ENCODE measurements at places on chromosomes 1 and 21. TPM values are rescaled to one million over a fixed set of nuclear protein-coding genes. Genes with fewer than 3 reads are reported as not detected.

DNA sequence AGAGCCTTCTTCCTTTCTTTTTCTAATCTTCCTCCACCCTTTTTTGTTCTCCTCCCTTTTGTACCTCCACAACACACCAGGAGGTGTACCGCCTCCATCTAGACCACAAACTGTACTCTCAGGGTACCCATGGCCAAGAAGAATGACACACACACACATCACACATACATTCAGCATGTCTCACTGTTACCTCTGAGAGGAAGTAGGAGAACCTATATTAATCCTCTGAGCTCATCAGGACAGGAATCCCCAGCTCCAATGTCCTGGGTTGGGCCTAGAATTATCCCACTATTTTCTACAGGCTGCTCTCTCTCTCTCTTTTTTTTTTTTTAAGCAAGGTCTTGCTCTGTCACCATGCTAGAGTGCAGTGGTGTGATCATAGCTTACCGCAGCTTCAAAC is 36.7 kb downstream of the ATP2B4 start:
- peaks cover 49% of the 10 kb centered on the region for H3K27me3 ChIP-seq
- H3K4me3 ChIP-seq, result no peak overlapping the region
- H3K27ac ChIP-seq, result no peak overlapping the region
- peak; percentile 59 for DNase-seq
- H3K4me1 ChIP-seq, result no peaks in the 10 kb centered on the region

- no peaks in the 10 kb centered on the region for H3K36me3 ChIP-seq
- H3K27me3 ChIP-seq, result peaks cover 60% of the 10 kb centered on the region
- peak; percentile 45 for DNase-seq
- no peak overlapping the region for H3K4me3 ChIP-seq
- no peak overlapping the region for H3K27ac ChIP-seq
These were observed 157.3 kb upstream of the RUNX1 start for GRCh38 chr21:35206141-35207125.

DNA sequence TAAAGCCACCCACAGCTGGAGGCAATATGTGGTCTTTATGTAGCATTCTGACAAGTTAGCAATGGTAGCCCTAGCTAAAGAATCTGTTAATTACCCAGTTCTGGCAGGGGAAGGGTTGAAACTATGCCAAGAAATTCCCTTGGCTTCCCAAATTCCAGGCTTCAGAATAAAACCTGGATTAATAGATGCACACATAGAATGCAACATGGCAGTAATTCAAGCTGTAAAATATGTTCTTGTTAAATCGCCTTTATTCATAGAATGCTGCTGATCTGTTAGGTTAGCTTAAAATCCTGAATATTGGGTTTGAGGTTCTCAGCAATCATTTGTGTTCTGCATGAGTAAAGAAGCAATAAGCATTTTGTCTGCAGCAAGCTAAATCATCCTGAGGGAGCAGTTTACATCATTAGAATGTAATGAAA is 80.1 kb downstream of the ZNF326 start:
- H3K27me3 ChIP-seq, result no peaks in the 10 kb centered on the region
- no peak overlapping the region for H3K4me3 ChIP-seq
- H3K36me3 ChIP-seq, result no peaks in the 10 kb centered on the region
- no peaks in the 10 kb centered on the region for H3K4me1 ChIP-seq

GRCh38 chr1:62964141-62964540 is 180.2 kb downstream of the ATG4C start:
- H3K27me3 ChIP-seq, result no peaks in the 10 kb centered on the region
- no peaks in the 10 kb centered on the region for H3K4me1 ChIP-seq
- DNase-seq, result no peak
- H3K27ac ChIP-seq, result no peak overlapping the region
- no peaks in the 10 kb centered on the region for H3K36me3 ChIP-seq

S100A12 gene
- total RNA-seq, result not detected

SRGAP2C gene
- total RNA-seq, result 21.5 TPM

KRTAP21-2 gene
- not detected for total RNA-seq

DNA sequence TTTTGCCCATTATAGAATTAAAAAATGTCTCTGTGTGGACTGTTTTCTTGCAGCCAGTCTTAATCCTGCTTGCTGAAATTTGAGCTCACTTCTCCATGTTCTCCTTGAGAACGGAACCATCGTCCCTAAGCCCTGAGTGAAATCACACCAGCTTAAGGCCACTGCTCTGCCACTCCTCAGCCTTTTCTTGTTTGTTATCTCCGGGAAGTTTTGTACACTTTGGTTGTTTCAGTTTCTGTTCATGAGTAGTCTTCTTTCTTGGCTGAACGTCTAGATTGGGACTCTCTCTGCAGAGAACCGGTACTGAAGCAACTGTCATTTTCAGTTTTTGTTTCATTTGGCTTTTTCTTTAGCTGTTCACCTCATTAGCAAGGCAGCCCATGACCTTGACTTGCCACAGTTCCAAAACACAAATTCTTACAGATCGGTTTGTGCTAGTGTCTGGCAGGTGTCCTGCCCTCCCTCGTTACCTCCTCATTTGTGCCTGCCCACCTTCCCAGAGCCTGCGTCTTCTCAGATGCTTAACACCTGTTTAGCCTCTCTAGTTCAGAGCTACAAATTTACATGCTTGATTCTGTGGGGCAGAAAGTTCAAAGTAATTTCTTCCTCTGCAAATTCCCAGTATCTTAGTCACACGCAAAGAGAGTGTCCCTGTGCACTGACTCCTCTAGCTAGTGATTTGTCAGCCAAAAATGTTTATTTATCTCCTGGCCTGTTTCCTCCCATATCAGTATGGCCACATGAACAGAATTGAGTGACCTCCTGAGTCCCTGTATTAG is 12.4 kb downstream of the PSEN2 start:
- H3K27me3 ChIP-seq, result no peaks in the 10 kb centered on the region
- no peak overlapping the region for H3K27ac ChIP-seq
- no peak overlapping the region for H3K4me3 ChIP-seq

GRCh38 chr1:154446292-154446691 is 41.1 kb downstream of the IL6R start:
- no peak overlapping the region for H3K4me3 ChIP-seq
- no peaks in the 10 kb centered on the region for H3K27me3 ChIP-seq
- H3K36me3 ChIP-seq, result no peaks in the 10 kb centered on the region
- H3K4me1 ChIP-seq, result no peaks in the 10 kb centered on the region
- no peak overlapping the region for H3K27ac ChIP-seq

DNA sequence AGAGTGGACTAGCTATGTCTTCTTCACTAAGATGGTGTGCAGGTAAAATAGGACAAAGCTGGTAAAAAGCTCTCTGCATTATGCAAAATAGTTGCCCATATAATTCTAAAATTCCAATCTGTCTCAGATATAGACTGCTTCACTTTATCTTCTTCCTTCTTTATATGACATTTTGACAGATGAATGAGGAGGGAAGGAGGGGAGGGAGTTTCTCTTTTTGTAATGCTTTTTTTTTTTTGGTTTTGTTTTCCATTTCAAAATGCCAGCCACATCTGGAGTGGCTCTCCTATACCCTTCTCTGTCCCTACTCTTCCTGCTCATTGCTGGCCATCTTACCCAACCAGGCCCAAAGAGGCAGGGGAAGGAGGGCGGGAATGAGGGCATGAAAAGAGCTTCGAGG is 24.2 kb upstream of the JUN start:
- H3K36me3 ChIP-seq, result no peaks in the 10 kb centered on the region
- no peak overlapping the region for H3K4me3 ChIP-seq
- H3K27me3 ChIP-seq, result no peaks in the 10 kb centered on the region
- H3K27ac ChIP-seq, result no peak overlapping the region

- DNase-seq, result no peak
- no peaks in the 10 kb centered on the region for H3K27me3 ChIP-seq
- H3K36me3 ChIP-seq, result no peaks in the 10 kb centered on the region
- no peak overlapping the region for H3K27ac ChIP-seq
These were observed 40.3 kb upstream of the TRIM67 start for GRCh38 chr1:231121533-231121932.

DNA sequence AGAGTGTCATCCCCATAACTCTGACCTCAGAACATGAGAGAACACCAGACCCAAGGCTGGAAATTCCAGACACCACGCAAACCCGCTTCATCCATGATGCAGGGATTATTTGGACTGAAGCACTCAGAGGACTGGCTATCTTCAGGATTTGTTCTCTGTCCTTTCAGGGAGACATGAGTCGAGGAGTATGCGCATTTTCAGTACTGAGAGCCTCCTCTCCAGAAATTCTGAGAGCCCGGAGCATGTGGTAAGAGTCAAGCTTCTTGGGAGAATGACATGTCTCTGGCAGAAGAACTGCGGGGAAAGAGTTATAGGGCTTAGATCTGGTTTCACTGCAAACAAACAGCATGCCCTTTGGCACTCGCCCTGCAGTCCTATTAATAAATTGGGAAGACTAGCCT is 6.9 kb downstream of the LAX1 start:
- H3K36me3 ChIP-seq, result no peaks in the 10 kb centered on the region
- H3K27ac ChIP-seq, result no peak overlapping the region
- H3K4me1 ChIP-seq, result no peaks in the 10 kb centered on the region
- peak; percentile 51 for DNase-seq
- peaks cover 4% of the 10 kb centered on the region for H3K27me3 ChIP-seq

GRCh38 chr21:7917729-7918128 is 2603.7 kb upstream of the TPTE start:
- DNase-seq, result no peak
- H3K4me3 ChIP-seq, result no peak overlapping the region
- no peaks in the 10 kb centered on the region for H3K4me1 ChIP-seq
- no peak overlapping the region for H3K27ac ChIP-seq

DNA sequence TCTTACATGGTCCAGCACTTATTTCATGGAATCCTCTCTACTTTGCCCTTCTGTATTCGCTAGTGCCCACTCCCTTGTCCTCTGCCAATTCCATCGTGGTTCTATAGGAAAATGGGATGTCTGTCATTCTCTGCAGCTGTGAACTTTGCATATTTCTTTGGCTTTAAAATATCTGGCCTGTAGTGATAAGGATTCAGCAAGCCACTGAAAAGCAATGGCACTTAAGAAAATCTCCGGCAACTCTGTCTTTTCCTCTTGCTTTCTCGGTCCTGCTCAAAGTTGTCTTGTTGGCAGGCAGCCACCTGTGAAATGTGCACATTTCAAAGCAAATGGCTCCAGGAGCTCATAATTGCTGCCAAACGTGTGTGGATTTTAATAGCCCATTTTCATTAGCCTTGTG is 91.8 kb downstream of the CHD1L start:
- peak; percentile 3 for DNase-seq
- no peak overlapping the region for H3K27ac ChIP-seq

DNA sequence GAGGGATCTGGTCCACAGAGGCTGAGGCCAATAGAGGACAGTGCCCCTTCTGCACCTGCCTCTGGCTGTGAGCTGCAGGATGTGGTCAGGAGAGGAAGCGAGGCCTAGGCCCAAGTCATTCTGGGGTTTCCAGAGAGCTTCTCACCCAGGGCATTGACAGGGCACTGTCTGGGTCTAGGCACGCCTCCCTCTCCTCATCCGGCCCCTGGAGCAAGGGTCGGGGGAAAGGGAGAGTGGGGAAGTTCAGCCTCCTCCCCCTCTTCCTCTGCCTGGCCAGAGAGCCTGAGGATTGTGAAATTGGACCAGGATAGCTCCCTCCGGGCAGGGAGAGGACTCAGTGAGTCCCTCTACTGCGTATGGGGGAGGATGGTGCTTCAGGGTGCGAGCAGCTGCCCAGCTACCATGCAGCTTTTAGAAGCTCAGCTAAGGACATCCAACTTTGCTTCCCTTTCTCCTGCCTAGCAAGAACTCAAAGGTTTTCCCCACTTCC is 6.3 kb upstream of the INAVA start:
- H3K27me3 ChIP-seq, result no peaks in the 10 kb centered on the region
- DNase-seq, result no peak
- H3K4me3 ChIP-seq, result no peak overlapping the region
- peaks cover 10% of the 10 kb centered on the region for H3K4me1 ChIP-seq

TMEM125 gene
- 2.3 TPM for total RNA-seq

DNA sequence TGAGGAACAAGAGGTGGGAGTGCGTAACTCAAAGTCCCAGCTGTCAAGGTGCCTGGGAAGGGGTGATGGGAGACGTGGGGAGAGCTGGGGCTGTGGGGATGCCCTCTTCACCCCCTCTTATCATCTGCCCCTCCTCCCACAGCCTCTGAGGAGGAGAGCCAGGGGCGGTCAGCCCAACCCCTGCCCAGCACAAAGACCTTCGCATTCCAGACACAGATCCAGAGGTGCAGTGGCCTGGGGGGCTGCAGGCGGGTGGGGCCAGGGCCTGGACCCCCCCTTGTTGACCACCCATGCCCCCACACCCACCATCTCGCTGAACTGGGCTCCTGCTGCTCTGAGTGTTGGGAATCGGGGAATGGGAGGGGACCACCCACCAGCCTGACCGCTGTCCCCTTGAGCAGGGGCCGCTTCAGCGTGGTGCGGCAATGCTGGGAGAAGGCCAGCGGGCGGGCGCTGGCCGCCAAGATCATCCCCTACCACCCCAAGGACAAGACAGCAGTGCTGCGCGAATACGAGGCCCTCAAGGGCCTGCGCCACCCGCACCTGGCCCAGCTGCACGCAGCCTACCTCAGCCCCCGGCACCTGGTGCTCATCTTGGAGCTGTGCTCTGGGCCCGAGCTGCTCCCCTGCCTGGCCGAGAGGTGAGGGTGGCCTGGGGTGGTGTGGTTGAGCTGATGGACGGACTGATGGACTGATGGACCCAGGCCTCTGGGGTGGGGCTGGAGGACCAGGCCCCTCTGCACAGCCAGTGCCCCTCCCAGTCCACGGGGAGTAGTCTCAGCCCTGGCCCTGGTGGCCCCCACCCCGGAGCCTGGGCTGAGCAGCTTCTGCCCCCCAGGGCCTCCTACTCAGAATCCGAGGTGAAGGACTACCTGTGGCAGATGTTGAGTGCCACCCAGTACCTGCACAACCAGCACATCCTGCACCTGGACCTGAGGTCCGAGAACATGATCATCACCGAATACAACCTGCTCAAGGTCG is 29.7 kb downstream of the TRIM11 start:
- DNase-seq, result no peak
- peak overlapping the region; percentile 47 for H3K27ac ChIP-seq
- H3K27me3 ChIP-seq, result no peaks in the 10 kb centered on the region
- no peak overlapping the region for H3K4me3 ChIP-seq
- H3K4me1 ChIP-seq, result peaks cover 8% of the 10 kb centered on the region

- no peaks in the 10 kb centered on the region for H3K36me3 ChIP-seq
- DNase-seq, result peak; percentile 44
- peak overlapping the region; percentile 84 for H3K27ac ChIP-seq
- H3K27me3 ChIP-seq, result no peaks in the 10 kb centered on the region
- H3K4me3 ChIP-seq, result no peak overlapping the region
These were observed 46.0 kb downstream of the PKP1 start for GRCh38 chr1:201329286-201329685.

- H3K4me3 ChIP-seq, result no peak overlapping the region
- no peaks in the 10 kb centered on the region for H3K27me3 ChIP-seq
- no peak overlapping the region for H3K27ac ChIP-seq
- no peak for DNase-seq
These were observed 41.5 kb downstream of the CEP350 start for GRCh38 chr1:179996099-179996498.

TNN gene
- total RNA-seq, result not detected

VHLL gene
- total RNA-seq, result 0.98 TPM

AVPR1B gene
- 2.3 TPM for total RNA-seq

Data from cardiac muscle cell (in vitro differentiated cells and primary cell).